ENCODE measurements at places on chromosomes 6 and 20.
A peak's percentile ranks its signal among the peaks of the same experiment; 100 is the strongest.

DNA sequence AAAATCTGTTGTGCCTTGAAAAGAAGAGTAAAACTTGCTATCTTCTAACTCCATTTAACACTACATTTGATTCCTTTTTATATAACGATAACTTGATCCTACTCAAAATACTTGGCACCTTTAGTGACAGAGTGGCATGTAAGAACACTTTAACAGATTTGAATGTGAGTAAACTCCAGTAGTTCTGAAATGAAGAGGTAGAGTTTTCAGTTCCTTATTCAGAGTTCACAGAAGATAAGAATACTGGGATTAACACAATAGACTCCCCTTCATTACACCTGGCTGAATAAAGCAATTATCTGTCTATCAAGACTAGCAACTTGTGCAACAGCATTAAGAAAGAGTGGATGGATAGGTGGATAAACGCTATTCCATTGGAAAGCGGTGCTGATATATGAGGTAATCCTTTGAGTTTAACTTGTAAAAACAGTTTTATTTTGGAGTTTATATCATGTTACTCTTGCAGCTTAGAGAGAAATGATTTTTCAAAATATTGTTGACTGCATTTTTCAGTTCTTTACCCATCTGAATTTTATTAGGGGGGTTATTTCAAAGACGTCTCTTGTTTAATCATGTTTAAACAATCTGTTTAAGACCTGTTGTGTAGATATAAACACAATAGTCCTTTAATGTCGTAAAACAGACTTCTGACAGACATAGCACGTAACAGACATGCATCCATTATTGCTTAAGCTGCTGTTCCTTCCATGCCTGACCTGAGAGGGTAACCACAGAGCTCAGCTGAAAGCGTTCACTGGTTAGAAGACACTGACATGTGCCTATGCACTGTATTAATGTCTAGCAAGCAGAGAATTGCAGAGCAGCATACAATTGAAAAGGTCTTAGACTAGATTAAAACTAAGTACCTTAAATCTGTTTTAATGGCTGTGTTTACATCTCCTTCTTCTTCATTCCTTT, 102.4 kb upstream of the SUPT3H start:
- peak; percentile 37 for DNase-seq

- peak; percentile 94 for DNase-seq
Measured at GRCh38 chr6:35299674-35300073, 2.1 kb downstream of the DEF6 start.

DNA sequence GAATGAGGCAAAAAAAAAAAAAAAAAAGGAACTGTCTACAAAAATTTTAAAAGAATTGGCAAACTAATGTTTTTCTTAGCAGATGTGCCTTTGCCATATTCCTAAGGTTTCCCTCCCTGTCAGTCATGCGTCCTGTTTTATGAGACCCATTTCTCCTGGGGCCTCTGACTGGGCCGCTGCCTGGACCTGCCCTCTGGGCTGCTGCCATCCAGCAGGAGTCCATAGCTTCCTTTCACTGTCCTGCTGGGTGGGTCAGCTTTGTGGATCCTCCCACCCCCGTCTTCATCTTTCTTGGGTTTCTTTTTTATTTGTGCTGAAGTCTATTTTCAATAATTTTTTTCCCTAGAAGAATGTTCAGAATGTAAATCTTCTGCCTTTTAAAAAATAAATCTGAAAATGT, 110.8 kb upstream of the SCP2D1 start:
- no peak for DNase-seq

- DNase-seq, result no peak
Measured at GRCh38 chr20:62119115-62119514, 3.2 kb upstream of the LSM14B start.

- no peak for DNase-seq
Measured at GRCh38 chr6:137666202-137666774, 172.1 kb upstream of the OLIG3 start.

GRCh38 chr20:50194422-50194830, 3.8 kb downstream of the CEBPB start:
- DNase-seq, result no peak

DNA sequence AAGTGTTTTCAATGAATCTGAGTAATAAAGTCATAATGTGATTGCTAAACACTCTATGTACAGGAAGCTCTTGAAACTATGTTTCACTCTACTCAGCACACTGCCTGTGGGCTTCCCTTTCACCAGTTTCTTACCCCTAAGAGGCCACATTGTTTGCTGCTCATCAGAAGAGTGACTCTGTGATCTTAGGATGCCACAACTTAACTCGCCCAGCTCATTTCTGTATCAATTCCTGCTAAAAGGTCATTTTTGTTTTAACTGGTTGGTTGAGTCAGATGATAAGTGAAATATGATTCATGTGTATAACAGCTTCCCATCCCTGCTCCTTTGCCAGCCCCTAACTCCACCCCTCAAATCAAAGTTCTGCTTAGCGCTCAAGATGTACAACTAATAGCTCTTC, 9.8 kb upstream of the NDUFAF4 start:
- no peak for DNase-seq

- no peak for DNase-seq
Measured at GRCh38 chr6:146587459-146587858, 11.3 kb upstream of the ADGB start.

DNA sequence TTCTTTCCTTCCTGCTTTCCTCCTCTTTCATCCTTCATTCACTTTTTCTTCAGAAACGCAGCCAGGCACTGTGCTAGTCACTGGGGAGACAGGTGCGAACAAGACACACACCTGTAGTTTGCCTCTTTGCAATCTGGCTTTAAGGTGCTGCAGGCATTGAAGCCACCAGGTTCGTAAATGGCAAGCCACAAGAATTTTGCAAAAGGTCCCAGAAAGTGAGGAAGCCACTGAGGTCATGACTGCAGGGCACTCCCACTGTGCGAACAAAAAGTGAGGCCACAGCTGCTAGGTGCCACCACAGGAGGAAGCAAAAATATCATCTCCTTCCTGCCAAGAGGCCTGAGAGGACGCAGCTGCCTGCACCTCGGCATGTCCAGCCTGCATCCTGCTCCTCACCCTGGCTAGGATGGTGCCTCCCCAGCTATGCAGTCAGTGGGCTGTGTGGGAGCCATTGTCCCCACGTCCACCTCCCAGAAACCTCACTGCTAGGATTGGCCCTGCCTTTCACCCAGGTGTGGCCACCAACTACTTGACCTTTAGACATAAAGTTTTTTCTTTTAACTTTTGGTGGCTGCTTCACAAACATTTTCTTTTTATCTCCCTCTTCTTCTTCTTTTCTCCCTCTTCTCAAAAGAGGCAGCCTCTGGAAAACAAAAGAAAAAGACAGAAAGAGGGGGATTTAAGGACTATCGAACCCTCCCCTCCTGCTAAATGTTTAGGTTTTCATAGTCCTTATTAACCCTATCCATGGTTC, 230.8 kb downstream of the BCAS1 start:
- peak; percentile 90 for DNase-seq

Data from Kasumi-1 (cell line).